Osteoblast (primary cell): ENCODE measurements at places on chromosomes 3 and 15. TPM values are rescaled to one million over a fixed set of nuclear protein-coding genes. Genes with fewer than 3 reads are reported as not detected.

The HIGD2B gene
- total RNA-seq = under 0.01 TPM in 1 of 2 replicates, not detected in the other

The C3orf49 gene
- not detected in 2 replicates for total RNA-seq

DNA sequence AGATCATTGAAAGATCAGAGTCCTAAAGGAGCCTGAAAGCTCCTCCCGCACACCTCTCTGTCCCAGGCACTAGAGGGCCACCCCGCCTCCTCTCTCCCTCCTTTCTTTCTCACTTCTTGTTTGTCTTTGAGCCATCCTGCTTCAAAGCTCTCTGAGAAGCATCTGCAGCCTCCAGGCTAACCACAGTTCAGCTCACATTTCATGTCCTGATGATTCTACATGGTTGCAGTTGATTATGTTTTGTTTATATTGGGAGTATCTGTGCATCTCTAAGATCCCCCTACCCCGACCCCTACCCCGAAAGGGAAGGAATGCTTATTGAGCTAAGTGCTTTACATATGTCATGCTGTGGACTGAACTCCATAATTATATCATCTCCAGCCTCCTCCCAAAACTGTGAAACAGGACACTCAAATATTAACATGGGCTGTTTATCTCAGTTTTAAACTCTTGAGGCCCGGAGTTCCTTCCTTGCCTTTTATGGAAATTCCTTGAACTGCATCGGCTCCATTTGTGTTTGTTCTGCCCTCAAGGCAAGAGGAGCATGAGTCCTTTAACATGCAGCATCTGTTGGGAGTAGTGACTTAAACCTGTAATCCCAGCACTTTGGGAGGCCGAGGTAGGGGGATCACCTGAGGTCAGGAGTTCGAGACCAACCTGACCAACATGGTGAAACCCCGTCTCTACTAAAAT is 30.9 kb downstream of the MGLL start:
- H3K27ac ChIP-seq = peak overlapping the region; percentile 54
- no peak overlapping the region for H3K4me3 ChIP-seq
- no peaks in the 10 kb centered on the region for H3K36me3 ChIP-seq
- peaks cover 27% of the 10 kb centered on the region for H3K4me1 ChIP-seq
- DNase-seq = peak; percentile 80
- no peaks in the 10 kb centered on the region for H3K27me3 ChIP-seq

The TRIM71 gene
- not detected in 2 replicates for total RNA-seq

DNA sequence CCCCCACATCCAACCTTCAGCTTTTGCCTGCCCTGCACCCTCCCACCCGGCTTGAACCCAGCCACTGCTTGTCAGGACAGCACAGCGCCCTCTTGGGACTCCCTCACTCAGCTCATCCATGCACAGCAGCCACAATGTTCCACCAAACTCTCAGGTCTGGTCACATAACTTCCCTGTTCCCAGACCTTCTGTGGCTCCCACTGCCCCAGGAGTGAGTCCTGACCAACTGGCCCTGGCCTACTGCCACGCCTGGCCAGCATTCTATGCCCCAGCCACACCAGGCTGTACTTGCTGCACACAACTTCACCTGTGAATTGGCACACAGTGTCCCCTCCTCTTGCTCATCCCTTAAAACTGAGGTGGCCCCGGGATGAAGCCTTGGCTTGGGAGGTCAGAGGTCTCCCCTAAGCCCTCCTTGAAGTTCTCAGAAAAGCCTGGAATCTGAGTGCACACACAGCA is 21.0 kb downstream of the PLXNB1 start:
- DNase-seq = peak; percentile 88
- no peaks in the 10 kb centered on the region for H3K27me3 ChIP-seq
- no peak overlapping the region for H3K27ac ChIP-seq
- H3K4me3 ChIP-seq = no peak overlapping the region

GRCh38 chr3:22089284-22089683 is 338.3 kb upstream of the ZNF385D start:
- H3K27me3 ChIP-seq = no peaks in the 10 kb centered on the region
- H3K4me3 ChIP-seq = no peak overlapping the region
- H3K4me1 ChIP-seq = no peaks in the 10 kb centered on the region
- H3K27ac ChIP-seq = no peak overlapping the region
- H3K36me3 ChIP-seq = no peaks in the 10 kb centered on the region

DNA sequence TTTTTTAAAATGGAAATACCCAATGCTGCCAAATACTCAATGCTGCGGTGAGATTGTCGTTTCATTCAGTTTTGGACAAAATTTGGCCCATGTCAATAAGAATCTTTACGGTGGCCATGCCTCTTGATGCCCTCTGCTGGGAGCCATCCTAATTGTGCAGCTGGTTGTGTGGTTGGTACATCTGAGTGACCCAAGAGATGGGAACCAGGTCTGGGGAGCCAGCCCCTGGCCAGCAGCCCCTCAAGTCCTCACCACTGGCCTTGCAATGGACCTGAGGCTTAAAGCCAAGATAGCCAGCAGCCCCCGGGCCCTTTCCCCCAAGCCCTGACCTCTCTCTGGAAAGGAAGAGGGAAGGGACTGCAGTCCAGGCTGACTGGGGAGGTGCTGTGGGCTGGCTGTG is 36.4 kb upstream of the ESYT3 start:
- H3K4me3 ChIP-seq = no peak overlapping the region
- no peak for DNase-seq
- no peaks in the 10 kb centered on the region for H3K4me1 ChIP-seq
- no peak overlapping the region for H3K27ac ChIP-seq

The KLHL40 gene
- not detected in 2 replicates for total RNA-seq

The TEX55 gene
- total RNA-seq = not detected in 2 replicates

DNA sequence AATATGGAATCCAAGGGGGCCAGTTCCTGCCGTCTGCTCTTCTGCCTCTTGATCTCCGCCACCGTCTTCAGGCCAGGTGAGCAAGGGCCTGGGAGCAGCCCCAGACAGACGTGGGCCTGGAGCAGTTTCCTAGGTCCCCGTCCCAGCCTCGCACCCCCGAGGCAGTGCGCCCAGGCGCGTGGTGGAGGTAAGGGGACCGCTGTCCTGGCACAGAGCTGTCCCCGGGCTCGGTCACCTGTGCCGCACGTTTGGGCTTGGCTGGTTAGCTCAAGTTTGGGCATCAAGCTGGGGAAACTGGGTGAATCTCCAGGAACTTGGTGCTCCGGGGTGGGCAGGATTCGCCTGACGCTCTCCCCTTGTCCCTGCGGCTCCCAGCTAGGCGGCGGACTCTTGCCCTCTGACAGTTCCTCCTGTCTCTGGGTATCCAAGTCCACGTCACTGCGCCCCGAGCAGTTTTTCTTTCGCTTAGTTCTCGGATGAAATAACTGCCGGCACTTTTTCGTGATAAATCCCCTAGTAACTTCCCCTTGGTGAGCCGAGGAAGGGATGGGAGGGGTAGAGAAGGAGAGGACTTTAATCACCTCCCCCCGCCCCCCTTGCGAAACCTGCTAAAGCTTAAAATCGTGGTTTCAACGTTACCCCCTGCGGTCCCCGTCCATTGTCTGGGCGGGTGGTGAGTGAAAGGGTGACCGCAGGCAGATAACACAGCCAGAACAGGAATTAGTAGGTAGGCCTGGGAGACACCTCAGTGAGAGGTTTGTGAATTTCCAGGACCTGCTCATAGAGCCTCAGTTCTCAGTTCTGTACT is 901 bp downstream of the ALCAM start:
- peak overlapping the region; percentile 83 for H3K4me3 ChIP-seq
- no peaks in the 10 kb centered on the region for H3K27me3 ChIP-seq
- peak; percentile 60 for DNase-seq
- H3K4me1 ChIP-seq = peaks cover 33% of the 10 kb centered on the region

The CYP11A1 gene
- 1.4 and 2.1 TPM in 2 replicates for total RNA-seq

DNA sequence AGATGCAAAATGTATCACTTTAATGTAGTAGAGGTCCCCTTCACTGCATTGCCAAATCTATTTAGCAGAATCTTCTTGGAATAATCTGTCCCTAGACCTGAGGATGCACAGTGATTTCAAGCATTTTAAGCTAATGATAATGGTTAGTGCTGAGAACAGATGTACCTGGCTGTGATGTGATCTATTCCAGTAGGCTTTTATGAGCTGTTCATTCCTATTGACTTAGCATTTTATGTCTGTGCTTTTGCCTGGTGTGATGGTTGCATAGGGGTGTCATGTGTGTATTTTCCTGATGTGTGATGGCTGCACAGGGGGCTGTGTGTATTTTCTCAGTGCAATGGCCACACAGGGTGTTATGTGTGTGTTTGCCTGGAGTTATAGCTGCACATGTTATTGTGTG is 272.9 kb downstream of the TIGIT start:
- no peak for DNase-seq
- H3K27ac ChIP-seq = no peak overlapping the region
- H3K4me1 ChIP-seq = no peaks in the 10 kb centered on the region
- H3K36me3 ChIP-seq = no peaks in the 10 kb centered on the region

The ARHGEF26 gene
- 2.7 and 3.6 TPM in 2 replicates for total RNA-seq

- H3K4me3 ChIP-seq = no peak overlapping the region
- peak; percentile 86 for DNase-seq
- H3K36me3 ChIP-seq = no peaks in the 10 kb centered on the region
- H3K4me1 ChIP-seq = no peaks in the 10 kb centered on the region
- H3K27me3 ChIP-seq = peaks cover 31% of the 10 kb centered on the region
- no peak overlapping the region for H3K27ac ChIP-seq
Measured at GRCh38 chr15:43285609-43286037, 18.9 kb upstream of the TGM5 start.

- no peak for DNase-seq
- no peaks in the 10 kb centered on the region for H3K27me3 ChIP-seq
- no peaks in the 10 kb centered on the region for H3K4me1 ChIP-seq
- H3K4me3 ChIP-seq = no peak overlapping the region
- no peak overlapping the region for H3K27ac ChIP-seq
Measured at GRCh38 chr3:94647131-94647530, 584.3 kb downstream of the NSUN3 start.

GRCh38 chr3:100316641-100317069 is 17.9 kb upstream of the NIT2 start:
- H3K27ac ChIP-seq = peak overlapping the region; percentile 10
- no peak for DNase-seq
- peaks cover 8% of the 10 kb centered on the region for H3K4me1 ChIP-seq
- H3K4me3 ChIP-seq = no peak overlapping the region

- no peak overlapping the region for H3K4me3 ChIP-seq
- no peak overlapping the region for H3K27ac ChIP-seq
- DNase-seq = no peak
- H3K36me3 ChIP-seq = no peaks in the 10 kb centered on the region
Measured at GRCh38 chr15:63973212-63974009, 72.9 kb downstream of the DAPK2 start.

DNA sequence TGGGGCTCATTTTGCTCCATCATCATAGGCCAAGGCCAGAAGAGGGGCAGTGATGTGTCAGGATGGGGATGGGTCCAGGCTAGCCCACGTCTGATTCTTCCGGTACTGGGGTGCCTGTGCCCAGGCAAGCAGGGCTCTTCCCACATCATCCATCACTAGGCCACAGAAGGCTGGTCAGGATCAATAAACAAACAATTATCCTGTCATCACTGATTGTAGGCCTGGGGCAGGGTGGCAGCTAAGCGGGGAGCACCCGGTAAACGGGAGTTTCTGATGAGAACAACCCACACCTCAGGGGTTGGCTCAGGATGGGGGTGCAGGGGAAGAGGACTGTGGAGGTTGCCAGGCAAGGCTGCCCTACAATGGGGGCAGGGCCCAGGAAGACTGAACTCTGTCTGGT is 18.1 kb upstream of the CACNA2D2 start:
- H3K27me3 ChIP-seq = peaks cover 14% of the 10 kb centered on the region
- DNase-seq = no peak
- H3K4me3 ChIP-seq = no peak overlapping the region
- no peaks in the 10 kb centered on the region for H3K4me1 ChIP-seq
- no peaks in the 10 kb centered on the region for H3K36me3 ChIP-seq
- no peak overlapping the region for H3K27ac ChIP-seq

GRCh38 chr3:57691411-57692132 is 1.3 kb downstream of the DENND6A start:
- H3K4me3 ChIP-seq = peak overlapping the region; percentile 85
- H3K27ac ChIP-seq = peak overlapping the region; percentile 72
- peaks cover 5% of the 10 kb centered on the region for H3K4me1 ChIP-seq
- no peak for DNase-seq
- H3K27me3 ChIP-seq = no peaks in the 10 kb centered on the region
- H3K36me3 ChIP-seq = no peaks in the 10 kb centered on the region

GRCh38 chr15:55969582-55969981 is 23.8 kb downstream of the NEDD4 start:
- no peaks in the 10 kb centered on the region for H3K27me3 ChIP-seq
- DNase-seq = no peak
- no peak overlapping the region for H3K4me3 ChIP-seq
- no peaks in the 10 kb centered on the region for H3K4me1 ChIP-seq

The MYNN gene
- total RNA-seq = 22.1 and 26.8 TPM in 2 replicates

- peaks cover 10% of the 10 kb centered on the region for H3K36me3 ChIP-seq
- H3K4me3 ChIP-seq = no peak overlapping the region
Measured at GRCh38 chr3:140974900-140975299, 33.3 kb downstream of the SLC25A36 start.

DNA sequence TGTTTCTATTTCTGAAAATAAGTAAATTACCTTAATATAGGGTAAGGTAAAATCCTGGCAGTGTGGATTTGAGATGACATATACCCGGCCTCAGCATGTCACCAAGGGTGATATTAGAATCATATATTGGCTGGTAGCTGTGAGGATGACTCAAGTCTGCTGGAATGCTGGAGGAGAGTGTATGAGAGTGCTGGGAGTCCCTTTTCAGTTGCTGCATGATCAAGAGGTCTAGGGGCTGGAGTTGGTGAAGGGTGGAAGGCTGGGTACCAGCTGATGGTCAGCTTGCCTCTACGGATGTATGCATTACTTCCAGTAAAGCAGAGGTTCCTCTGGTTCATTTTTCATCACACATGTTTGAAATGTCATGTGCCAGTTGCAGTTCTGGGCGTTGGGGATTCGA is 40.6 kb downstream of the SLC25A26 start:
- no peaks in the 10 kb centered on the region for H3K27me3 ChIP-seq
- H3K4me3 ChIP-seq = no peak overlapping the region
- H3K27ac ChIP-seq = no peak overlapping the region

- H3K27me3 ChIP-seq = no peaks in the 10 kb centered on the region
- no peaks in the 10 kb centered on the region for H3K36me3 ChIP-seq
- peaks cover 37% of the 10 kb centered on the region for H3K4me1 ChIP-seq
Measured at GRCh38 chr15:43911235-43911781, 84.5 kb downstream of the WDR76 start.

The PHLDB2 gene
- total RNA-seq = 96.4 and 107 TPM in 2 replicates

GRCh38 chr3:184513276-184514170 is 48.1 kb upstream of the EPHB3 start:
- peak overlapping the region; percentile 64 for H3K4me3 ChIP-seq
- peak; percentile 96 for DNase-seq
- peaks cover 5% of the 10 kb centered on the region for H3K4me1 ChIP-seq
- peaks cover 80% of the 10 kb centered on the region for H3K27me3 ChIP-seq
- no peak overlapping the region for H3K27ac ChIP-seq

- H3K4me3 ChIP-seq = no peak overlapping the region
- no peaks in the 10 kb centered on the region for H3K36me3 ChIP-seq
- no peak for DNase-seq
- H3K27me3 ChIP-seq = no peaks in the 10 kb centered on the region
- H3K4me1 ChIP-seq = no peaks in the 10 kb centered on the region
Measured at GRCh38 chr3:17544632-17545031, 197.8 kb downstream of the TBC1D5 start.

- DNase-seq = no peak
- no peaks in the 10 kb centered on the region for H3K4me1 ChIP-seq
- H3K36me3 ChIP-seq = no peaks in the 10 kb centered on the region
- H3K27ac ChIP-seq = no peak overlapping the region
- no peaks in the 10 kb centered on the region for H3K27me3 ChIP-seq
- no peak overlapping the region for H3K4me3 ChIP-seq
Measured at GRCh38 chr3:144028798-144029411, 57.3 kb downstream of the DIPK2A start.
